NCI-H187 treated with DMSO at 0.1 percent for 48 hours (cell line): ENCODE measurements at places on chromosomes 6 and 20.

- DNase-seq, result no peak
Measured at GRCh38 chr6:39421383-39422225, 99.1 kb upstream of the KCNK16 start.

DNA sequence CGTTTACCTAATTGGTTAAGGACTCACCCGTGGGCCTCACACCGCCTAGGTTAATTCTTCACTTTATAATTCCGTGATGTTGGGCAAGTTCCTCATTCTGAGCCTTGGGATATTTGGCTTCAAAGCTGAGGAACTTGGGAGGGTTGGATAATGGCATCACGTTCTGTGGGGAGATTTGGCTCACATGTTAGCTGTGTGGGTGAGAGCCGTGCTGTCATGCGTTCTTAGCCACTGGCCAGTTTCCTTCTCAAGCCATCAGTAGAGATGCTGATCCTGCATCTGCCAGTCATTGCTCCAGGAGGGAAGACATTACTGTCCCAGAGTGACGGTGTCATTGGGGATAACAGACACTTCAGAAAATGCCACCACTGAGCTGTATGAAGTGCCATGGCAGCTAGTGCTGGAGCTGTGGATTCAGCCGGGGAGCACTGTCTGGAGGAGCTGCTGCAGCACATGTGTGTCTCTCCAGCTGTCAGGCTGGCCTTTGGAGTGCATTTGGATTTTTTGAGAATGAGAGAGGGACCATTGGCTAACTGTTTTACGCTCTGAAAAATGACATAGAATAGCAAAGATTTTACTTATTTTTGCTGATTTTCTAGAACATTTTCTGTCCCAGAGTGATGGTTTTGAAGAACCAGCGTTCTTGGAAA lies 16.5 kb downstream of the IGF2R start:
- no peak for DNase-seq

- DNase-seq, result no peak
Measured at GRCh38 chr6:126017668-126018067, 31.3 kb downstream of the TRMT11 start.

GRCh38 chr20:60820918-60821317 lies 431.1 kb upstream of the CDH4 start:
- DNase-seq, result no peak

GRCh38 chr6:170052991-170053821 lies 237.7 kb downstream of the DLL1 start:
- no peak for DNase-seq

DNA sequence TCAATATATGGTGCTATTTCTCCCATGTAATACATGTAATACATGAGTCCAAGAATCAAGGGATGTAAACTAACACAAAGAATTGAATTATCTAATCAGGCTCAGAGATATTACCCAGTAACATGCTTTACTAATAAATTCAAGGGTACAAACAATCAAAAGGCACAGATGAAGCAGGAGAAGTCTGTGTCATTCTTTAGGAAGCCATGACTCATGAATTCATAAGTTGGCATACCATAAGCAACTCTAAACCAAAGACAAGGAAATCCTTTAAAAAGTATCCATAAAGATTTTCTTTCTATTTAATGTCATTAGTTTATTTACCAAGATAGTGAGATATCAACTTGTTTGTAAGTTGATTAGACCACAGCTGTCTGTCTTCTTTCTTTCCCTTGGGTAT lies 446.0 kb upstream of the IMPG1 start:
- no peak for DNase-seq

DNA sequence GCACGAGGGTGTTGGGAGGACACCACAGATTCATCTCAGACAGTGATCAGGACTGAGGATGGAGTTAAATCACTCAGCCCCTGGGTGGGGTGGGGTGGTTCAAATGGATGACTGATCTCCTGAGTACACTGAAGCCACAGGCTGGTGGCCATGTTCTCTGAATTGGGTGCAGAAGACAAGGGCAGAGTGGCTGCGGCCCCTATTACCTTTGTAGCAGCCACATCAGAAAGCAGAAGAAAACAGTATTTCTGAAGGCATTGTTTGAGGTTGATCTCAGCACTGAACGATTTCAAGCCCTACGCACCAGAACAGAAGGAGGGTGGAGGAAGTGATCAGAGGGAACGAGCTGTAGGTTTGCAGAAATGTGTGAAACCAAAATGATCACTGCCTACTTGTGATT lies 71.6 kb downstream of the SH3BGRL2 start:
- DNase-seq, result no peak

- no peak for DNase-seq
Measured at GRCh38 chr6:44058617-44059358, 68.5 kb downstream of the MRPL14 start.

- DNase-seq, result no peak
Measured at GRCh38 chr6:77457720-77458349, 5.5 kb downstream of the HTR1B start.

DNA sequence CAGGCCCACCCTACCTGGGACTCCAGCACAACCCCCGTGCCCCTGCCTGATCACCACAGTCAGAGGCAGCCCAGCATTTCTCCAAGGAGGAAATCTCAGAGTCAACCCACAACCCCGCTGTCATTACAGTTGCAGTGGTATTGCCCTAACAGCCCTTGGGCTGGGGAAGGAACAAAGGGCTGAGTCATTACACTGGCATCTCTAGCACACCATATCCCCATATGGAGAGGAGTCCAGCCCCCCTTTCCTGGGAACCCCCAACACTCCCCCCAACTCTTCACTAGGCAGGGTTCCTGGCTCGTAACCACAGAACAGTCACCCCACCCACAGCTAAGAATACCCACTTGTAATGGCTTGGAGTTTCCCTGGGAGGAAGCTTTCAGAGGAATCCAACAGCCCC lies 149.4 kb upstream of the OGFRL1 start:
- DNase-seq, result no peak

DNA sequence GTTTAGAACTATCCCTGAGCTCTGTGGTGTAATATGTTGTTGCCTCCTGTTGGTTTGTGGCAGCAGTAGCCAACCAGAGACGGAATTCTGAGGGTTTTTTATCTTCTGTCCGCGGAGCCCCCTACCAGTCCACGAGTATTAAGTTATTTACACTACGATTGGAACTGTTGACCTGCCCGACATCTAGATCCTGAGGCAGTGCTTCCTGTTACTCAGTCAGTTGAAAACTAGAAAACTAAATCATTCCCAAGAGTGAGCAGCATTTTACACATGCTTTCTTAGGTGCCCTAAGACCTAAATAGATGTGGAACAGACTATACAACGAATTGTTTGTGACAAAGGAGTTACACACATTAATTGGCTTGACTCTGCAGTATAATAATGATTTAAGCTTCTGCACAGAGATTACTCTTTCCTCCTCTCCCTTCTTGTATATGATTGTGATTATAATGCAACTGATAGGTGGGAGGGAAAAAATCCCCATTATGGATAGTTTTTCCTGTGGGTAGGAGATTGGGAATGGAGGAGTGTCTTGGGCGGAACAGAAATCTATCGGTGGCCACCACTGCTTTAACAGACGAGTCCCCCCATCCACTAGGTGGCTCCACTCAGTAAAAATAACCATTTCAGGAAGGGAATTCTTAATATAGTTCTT lies 1.7 kb downstream of the LOC128125822 start:
- DNase-seq, result no peak

GRCh38 chr20:45772693-45773092 lies 19.0 kb downstream of the WFDC3 start:
- DNase-seq, result no peak

DNA sequence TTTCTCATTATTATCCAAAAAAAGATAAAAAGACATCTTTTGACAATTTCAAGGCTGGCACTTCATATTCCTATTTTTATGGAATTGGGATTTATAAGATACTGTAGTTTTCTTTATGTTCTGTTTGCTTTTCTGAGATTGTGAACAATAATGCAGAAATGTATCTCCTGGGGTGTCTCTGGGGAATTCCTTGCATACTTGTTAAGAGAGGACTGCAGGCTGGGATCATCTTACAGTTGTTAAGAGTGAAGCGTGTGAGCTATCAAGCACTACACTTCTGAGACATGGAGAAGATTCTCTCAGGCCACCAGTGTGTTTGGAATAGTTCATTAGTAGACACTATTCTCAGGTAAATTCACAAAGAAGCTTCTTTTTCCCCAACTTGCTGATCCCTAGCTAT lies 963.3 kb upstream of the GJE1 start:
- DNase-seq, result no peak

GRCh38 chr20:59751075-59751711 lies 146.9 kb downstream of the PHACTR3 start:
- no peak for DNase-seq

GRCh38 chr6:139881728-139882211 lies 507.3 kb upstream of the CITED2 start:
- DNase-seq, result no peak

DNA sequence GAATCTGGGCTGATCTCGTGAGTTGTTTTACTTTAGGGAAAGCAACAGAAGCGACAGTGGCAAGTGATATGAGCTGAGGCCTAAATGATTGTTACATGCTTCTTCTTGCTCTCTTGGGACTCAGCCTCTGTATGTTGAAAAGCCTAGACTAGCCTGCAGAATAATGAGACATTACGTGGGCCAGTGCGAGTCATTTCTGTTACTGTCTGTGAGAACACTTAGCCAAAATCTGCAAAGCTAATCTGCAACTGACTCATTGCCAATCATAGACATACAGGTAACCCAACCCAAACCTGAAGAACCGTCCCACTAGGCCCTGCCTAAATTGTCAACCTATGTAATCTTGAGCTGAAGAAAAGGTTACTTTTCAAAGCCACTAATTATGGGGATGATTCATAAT lies 77.4 kb upstream of the F13A1 start:
- no peak for DNase-seq

DNA sequence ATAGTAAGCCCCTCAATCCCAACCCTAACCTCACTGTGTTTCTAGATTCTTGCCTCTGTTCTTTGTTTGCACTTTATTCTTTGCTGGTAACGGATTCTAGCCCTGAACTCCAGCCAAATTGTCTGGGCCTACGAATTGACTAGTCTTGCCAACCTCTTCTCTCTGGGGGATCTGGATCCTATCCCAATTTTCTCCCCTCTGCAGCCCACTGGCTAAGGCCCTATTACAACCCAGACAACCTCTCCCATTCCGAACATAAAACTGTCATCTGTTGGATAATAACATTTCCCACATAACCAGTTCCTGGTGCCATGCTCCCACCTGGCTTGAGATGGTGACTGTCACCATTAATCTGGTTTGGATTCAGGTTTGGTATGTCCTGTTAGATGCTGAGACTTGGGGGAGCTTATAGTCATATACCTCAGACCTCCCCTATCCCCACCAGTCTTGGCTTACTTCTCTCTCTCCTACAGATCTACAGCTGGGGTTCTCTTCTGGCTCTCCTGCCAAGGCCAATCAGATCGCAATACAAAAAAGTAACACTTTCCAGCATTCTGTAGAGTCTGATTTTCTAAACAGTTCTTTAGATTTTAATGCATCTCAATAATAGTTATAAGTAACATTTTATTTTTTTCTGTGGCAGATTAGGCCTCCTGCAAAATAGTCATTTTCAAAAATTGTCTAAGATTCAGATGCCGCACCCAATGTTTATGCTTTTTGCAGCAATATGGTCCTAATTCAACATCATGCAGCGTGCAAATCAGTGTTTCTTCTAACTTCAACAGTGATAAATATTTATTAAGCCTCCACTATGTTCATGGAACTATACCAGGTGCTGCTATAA lies 29.8 kb upstream of the AHI1 start:
- no peak for DNase-seq

DNA sequence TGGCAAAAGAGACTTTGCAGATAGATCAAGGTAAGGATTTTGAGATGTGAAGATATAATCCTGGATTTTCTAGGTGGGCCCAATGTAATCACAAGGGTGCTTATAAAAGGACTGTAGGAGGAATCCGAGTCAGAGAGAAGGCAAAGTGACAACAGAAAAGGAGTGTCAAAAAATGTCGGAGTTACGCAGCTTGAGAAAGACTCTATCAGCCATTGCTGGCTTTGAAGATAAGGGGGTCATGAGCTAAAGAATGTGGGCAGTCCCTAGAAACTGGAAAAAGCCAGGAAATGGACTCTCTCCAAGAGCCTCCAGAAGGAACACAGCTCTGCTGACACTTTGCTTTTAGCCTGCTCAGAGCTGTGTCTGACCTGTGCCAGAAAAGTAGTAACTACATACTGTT lies 8.7 kb upstream of the RWDD1 start:
- DNase-seq, result no peak

DNA sequence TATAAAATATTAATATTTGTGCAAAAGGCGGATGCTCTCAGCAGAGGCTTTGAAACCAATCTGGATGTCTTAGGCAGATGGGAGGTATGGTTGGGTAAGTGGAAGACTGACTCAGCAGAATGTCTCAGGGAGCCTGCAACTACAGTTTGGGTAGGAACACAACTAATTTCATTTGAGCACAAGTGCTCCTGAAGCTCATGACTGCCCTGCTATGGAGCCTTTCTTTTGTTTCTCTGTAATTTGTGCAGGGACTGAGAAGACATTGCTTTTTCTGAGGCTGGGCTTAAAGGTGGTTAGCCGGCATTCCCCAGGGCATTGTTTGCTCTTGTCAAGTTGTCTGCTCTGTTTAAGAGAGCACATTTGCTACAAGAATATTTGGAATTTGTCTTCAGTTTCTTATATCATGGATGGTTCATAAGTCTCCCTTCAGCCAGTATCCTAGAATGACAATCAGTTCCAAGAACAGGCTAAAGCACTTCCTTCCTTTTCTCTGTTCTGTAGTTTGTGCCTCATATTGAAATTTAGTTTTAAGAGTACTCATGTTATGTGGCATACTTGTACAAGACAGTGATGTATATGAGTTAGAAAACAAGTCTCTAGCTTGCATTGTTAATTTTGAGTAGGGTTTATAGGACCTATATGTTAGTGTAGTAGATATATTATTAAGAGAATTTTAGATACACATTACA lies 208.3 kb downstream of the ZFAND3 start:
- DNase-seq, result no peak

DNA sequence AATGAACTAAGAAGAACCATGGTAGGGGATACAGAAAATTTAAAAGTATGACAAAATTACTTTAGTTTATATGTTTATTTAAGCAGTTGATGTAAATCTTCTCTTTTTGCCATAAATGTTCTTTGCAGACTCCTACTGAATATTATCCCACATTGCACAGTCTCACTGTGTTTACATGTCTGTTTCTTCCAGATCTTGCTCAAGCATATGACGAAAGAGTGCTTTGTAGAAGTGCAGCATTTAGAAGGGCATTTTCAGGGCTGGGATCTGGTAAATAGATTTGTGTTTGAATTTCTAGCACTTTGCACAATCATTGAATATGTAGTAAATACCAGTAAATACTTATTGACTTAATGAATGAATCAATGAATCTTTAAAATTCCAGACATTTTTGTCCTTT lies 152.0 kb upstream of the EPHA7 start:
- no peak for DNase-seq

DNA sequence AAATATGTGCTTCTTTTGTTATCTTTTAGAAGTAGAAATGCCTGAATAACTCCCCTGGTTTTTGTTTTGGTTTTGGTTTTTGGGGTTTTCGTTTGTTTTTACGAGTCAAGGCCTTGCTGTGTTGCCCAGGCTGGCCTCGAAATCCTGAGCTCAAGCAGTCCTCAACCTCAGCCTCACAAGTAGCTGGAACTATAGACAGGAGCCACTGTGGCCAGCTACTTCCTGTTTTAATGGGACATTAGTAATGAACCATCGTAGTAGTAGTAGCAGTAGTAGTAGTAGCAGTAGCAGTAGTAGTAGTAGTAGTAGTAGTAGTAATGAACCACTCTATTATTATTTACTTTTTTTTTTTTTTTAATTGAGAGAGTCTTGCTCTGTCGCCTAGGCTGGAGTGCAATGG lies 66.0 kb downstream of the UBR2 start:
- DNase-seq, result no peak
